Renal cortical epithelial cell (primary cell): ENCODE measurements at places on chromosomes 12 and 14. TPM values are rescaled to one million over a fixed set of nuclear protein-coding genes. Genes with fewer than 3 reads are reported as not detected.

Gene GALNT9
- 0.35 and 4.2 TPM in 2 replicates for total RNA-seq

Gene YARS2
- total RNA-seq = 34.8 and 46.0 TPM in 2 replicates

Gene MSI1
- total RNA-seq = 0.15 TPM in 1 of 2 replicates, not detected in the other

DNA sequence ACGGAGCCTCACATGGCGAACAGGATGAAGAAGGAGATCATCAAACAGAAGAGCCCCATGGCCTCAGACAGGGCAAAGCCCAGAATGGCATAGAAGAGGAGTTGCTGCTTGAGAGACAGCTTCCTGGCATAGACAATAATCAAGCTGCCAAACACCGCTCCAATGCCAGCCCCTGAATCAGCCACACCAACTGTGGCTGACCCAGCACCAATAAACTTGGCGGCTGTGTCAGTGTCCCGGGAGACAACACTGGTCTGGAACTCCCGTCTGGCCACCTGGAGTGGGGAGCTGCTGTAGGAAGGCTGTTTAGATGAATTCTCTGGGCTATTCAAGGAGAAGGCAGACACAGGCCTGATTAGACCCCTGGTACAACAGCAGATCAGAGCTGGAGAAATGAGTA lies 100.1 kb downstream of the HEATR5A start:
- no peak for DNase-seq

DNA sequence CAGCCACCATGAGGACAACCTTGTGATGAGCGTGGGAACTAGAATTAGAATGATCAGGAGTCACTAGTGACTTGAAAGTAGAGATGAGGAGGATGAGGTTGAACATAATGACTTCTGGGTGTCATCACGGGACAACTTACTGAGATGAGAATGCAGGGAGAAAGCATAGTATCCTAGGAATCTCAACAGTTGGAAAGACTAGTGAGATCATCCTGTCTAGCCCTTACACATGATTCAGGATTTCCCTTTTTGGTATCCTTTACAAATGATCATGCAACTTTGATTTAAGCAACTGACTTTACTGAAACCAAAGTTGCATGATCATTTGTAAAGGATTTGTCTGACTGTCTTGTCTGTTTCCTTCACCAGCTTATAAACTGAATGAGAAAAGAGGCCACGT lies 51.8 kb upstream of the HIF1A start:
- DNase-seq = peak; percentile 41

GRCh38 chr14:101026341-101026740 lies 122.8 kb upstream of the RTL1 start:
- DNase-seq = no peak

- peak; percentile 36 for DNase-seq
Observed at GRCh38 chr14:46323404-46323762, 328.2 kb downstream of the RPL10L start.

DNA sequence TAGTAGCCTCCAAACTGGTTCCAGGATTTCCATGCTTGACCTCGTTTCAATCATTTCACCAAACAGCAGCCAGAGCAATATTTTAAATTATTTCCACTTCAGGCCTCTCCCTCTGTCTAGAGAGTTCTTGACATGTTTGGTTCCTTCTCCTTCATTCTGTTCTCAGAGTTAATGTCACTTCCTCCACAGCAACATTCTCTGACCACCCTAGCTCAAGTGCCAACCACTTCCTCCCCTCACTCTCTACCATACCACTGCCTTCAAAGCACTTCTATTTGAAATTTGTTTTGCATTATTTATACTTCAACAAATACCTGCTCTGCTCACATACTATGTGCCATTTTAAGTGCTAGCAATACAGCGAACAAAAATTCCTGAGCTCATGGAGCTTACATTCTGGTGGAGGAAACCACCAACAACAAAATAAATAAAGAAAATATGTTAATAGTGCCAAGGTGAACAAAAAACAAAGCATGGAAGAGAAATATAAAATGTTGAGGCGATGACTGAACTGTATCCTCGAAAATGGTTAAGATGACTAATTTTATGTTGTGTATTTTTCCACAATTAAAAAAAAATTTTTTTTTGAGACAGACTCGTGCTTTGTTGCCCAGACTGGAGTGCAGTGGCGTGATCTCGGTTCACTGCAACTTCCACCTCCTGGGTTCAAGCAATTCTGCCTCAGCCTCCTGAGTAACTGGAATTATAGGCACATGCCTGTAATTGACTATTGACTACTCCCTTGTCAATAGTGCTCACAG lies 17.3 kb downstream of the BAZ1A start:
- DNase-seq = no peak

- no peak for DNase-seq
Observed at GRCh38 chr14:38790916-38791315, 312.1 kb downstream of the SEC23A start.

DNA sequence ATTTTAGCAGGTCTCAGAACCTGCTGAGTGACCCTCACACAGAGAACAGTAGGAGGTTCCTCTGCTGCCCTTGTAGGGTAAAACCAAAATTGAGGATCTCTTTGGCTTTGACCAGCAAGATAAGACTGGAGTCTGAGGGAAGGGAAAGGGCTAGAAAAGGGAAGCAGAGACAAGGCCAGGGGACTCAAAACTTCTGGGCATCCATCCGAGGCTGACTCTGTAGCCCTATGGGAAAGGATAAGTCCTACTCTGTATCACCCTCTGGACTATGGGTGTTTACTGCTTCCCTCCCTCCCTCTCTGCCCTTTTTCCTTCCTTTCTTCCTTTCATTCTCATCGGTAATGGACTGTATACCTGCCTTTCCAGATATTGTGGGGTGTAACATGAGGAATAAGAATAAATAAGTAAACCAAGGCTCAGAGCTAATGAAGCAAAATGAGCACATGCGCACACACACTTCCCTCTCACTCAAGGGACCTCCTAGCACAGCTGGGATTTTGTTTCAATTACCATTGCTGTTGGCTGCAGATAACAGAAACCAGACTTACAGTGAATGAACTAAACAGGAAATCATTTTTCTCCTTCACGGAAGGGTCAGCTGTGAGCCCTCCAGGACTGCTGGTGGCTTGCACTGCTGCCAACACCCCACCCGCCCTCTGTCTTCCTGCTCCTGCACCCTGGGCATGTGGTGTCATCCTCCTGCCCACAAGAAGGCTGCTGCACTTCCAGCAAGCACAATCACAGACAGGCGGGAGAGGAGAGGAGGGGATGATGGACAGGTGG lies 404.4 kb upstream of the CCDC196 start:
- no peak for DNase-seq
